RWPE2 (cell line): ENCODE measurements at places on chromosomes 7 and 10.

DNA sequence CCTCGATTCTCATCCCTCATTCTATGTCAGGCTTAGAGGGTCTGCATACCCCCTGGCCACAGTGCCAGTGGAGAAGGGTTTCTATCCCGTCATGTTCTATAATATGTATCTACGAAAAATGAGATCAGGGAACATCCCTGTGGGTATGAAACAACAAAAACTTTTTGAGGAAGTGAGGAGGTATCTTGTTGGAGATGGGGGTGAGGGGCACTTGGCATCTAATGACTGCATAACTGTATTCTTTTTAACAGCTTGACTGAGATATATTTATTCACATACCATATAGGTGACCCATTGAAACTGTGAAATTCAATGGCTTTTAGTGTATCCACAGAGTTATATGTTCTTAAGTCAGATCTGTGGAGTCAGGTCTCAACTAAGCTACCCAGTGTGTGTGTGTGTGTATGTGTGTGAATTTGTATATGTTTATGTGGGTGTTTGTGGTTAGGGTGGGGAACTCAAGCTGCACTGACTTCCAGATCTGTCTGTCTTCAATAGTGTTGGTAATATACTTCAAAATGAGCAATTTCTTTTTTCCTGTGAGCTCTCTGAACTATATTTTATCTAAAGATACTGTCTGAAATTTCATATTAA lies 528.9 kb downstream of the CNTNAP2 start:
- no peak for DNase-seq

DNA sequence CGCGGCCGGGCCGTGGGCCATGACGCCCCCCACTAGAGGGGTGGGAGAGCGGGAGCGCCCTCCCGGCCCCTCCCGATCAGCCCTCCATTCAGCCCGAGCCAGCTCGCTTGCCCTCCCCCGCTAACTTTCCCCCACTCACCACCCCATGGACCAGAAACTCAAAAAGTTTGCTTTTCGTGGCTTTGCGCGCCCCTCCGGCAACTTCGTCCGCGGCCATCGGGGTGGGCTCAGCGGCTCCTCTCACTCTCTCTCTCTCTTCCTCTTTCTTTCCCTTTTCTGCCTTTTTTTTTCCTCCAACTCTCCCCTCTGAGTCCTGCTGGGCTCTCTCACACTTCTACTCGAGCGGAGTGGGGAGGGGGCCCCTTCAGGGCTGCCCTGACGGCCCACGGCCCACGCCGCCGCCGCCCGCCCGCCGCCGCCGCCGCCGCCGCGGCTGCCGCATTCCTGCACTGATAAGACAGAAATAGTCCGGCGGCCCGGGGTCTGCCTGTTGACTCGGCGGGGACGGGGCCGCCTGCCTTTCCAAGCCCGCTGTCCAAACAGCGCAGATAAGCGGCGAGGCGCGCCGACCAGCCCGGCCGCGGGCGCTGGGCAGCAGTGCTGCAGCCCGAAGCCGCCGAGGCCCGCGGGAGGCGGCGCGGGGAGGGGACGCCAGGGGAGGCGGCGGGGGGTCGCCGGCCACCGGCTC lies at the start of gene SMARCD3:
SMARCD3 (minus strand) TSS at position 349 of the 688 bp plus-strand sequence; CDS start at position 217, 132 bp downstream.
- no peak for DNase-seq

GRCh38 chr7:76302347-76303201 lies at the start of gene HSPB1:
Gene HSPB1 (plus strand): TSS chr7:76302673. CDS start chr7:76302713, 40 bp downstream.
- DNase-seq = peak; percentile 87

DNA sequence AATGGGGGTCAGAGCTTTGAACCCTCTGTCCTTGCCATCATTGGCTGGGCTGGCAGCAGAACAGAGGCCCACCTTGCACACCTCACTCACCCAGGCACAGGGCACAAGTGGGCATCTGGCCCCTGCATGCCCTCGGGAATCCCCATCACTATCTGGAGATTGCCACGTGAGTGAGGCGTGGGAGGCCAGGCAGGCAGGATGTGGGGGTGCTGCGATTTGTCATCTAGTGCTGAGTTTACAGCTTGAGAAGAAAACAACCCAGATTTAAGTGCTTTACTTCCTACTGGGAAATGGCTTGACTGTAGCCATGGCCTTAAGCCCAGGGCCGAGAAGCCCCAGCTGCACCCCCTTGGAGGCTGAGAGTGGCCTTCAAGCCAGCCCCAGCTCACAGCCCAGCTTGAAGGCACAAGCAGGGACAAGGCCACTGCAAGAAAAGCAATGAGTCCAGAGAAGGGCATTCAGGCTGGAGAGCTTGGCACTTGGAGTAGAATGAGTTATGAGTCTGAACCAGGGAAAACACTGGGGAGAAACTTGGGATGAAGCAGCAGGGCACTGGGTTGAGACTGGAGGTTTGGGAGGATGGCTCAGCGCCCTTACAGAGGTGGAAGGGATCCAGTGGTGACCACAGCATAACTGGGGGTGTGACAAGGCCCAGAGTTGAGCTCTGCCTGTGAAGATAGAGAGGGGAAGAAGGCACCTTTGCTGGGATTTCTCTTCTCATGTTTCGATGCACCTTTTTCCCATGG lies 123.0 kb downstream of the CXCL12 start:
- DNase-seq = no peak

DNA sequence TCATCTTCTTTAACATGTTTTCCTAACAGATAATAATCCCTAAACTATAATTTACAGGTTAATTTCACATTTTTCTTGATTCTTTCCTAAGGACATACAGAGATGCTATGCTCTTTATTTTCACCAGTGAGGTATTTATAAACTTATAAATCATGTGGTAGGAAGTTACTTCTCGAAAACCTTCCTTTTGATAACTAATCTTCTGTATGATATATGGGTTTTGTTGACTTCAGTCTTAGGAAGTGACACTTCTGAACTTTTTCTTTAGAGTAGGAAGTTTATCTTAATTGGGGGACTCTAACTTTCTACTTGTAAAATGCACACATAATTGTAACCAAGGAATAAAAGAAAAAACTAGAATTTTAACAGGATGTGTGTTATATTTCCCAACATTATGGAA lies 9.8 kb upstream of the PNPLA8 start:
- DNase-seq = no peak

- no peak for DNase-seq
Measured at GRCh38 chr7:95322854-95323253, 1.5 kb downstream of the PON1 start.

GRCh38 chr7:32506266-32507054 lies 11.2 kb downstream of the AVL9 start:
- DNase-seq = no peak

GRCh38 chr7:126223729-126224128 lies 1029.0 kb downstream of the GRM8 start:
- no peak for DNase-seq

GRCh38 chr10:10831085-10831484 lies 186.6 kb upstream of the CELF2 start:
- peak; percentile 80 for DNase-seq

- no peak for DNase-seq
Measured at GRCh38 chr10:117370205-117370604, 5.0 kb downstream of the PDZD8 start.

DNA sequence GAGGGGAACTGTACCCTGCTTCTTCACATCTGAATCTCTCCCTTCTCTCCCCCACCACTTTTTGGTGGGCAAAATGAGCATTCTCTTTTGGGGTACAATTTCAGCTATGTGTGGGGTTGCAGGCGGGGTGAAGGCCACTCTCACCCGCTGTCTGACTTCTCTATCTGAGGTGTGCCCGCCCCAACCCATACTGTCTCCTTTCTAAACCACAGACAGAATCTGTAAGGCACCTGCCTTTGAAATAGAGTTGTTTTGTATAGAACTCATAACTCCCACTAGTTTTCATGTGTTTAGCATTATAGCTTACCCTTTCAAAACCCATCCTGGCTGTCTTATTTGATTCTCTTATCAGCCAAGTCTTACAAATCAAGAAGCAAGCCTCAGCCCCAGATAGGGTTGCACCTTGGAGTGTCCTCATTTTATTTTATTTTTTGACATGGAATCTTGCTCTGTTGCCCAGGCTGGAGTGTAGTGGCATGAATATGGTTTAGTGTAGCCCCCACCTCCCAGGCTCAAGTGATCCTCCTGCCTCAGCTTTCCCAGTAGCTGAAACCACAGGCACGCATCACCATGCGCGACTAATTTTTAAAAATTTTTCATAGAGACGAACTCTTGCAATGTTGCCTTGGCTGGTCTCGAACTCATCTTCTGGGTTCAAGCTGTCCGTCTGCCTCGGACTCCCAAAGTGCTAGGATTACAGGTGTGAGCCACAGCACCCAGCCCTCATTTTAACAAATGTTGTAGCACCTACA lies 11.9 kb downstream of the TSPAN14 start:
- DNase-seq = no peak

- DNase-seq = no peak
Measured at GRCh38 chr10:11509036-11509435, 102.4 kb downstream of the USP6NL start.

DNA sequence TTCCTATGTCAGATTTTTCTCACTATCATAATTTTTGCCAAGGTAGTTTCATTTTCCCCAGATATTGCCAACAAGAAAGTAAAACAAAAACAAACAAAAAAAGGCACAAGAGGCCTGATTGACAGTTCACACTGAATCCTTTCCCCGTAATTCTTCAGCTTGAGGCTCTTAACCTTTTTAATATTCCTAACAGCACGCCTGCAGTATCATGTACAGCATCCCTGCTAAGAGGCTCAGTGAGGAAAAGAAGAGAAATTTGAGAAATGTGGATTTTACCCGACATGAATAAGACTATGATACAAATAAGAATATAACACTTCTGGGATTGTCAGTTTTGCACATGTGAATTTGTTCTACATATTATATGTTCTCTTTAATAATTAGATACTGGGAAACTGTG lies 182.4 kb upstream of the CDK1 start:
- no peak for DNase-seq

DNA sequence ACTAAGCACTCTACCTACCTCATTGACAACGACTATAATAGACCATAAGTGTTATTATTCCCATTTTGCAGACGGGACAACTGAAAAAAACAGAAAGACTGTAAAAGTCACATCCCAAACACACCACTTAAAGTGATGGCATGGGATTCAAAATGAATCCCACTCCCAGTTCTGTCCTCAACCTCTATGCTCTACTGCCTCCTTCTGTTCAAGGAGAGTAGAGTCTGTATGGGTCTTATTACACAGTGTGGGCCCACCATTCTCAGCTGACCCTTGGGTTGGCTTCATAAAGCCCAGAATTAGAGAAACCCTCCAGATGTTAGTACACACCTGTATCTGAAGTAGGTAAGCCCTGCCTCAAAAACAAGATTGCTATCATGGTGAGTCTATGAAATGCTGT lies 102.2 kb downstream of the GRM8 start:
- no peak for DNase-seq

GRCh38 chr10:48609899-48610584 lies 5.2 kb upstream of the ARHGAP22 start:
- DNase-seq = no peak

GRCh38 chr7:93889261-93889660 lies 1.3 kb downstream of the TFPI2 start:
- no peak for DNase-seq

DNA sequence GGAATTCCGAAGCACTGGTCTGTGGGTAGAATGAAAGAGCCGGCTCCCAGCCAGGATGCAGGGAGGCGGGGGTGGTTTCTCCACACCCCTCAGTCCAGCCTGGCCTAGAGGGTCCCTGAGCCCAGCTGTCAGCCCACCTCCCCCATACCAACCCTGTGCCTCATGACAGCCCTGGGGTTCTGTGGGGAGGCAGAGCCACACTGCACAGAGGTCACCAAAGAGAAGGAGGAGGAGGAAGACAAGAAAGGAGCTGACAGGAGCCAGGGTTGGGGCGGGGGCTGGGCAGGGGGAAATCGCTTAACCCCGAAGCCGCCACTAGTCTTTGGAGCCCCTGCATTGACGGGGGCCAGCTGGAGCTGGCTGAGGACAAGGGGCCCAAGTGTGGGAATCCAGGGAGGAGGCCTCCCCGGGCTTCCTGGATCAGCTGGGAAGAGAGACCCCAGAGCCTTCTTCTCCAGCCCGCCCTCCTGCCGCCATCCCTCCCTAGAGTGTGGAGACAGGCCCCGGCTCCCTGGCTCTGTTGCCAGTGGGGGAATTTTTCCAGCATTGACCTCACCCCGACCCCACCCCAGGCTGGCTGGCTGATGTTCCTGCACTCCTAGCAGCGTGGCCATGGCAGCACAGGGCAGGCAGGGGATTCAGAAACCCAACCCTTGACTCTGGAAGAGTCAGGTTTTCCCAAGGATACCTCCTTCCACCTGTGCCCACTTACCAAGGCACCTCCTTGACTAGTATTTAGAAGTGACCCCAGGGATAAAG lies 32.5 kb downstream of the KAZALD1 start:
- DNase-seq = no peak

DNA sequence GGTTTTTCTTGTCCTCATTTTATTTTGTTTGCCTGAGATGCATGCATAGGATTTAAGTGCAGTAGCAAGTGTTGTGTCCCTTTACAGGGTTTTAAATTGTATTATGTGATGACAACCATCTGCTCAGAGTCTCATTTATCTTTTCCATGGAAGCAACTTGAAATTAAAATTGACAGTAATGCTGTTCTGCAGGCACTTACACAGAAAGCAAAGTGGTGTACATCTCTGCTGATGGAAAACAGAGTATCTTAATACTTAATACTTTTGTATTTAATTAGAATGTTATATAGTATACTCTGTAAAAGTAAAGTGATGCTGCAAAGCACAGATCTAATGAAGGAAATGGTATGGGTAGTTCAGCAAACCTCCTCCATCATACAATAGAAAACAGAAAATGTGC lies 482.9 kb downstream of the POM121L12 start:
- no peak for DNase-seq

DNA sequence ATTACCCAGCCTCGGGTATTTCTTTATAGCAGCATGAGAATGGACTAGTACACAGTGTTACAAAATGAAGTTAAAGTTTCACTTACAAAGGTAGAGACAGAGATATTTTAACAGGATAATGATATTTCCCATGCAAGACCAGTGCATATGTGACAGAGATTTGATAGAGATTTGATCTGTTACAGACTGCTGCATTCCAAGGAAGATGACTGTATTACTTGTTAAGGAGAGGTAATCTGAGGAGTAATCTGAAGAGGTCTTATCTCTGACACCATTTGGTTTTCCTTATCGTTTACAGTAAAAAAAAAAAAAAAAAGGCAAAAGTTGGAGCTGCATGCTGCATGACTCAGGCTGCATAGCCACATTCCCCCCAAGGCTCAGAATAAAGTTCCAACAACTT lies 289.6 kb downstream of the POM121L12 start:
- DNase-seq = no peak

- no peak for DNase-seq
Measured at GRCh38 chr7:105149827-105150226, 135.8 kb downstream of the KMT2E start.

DNA sequence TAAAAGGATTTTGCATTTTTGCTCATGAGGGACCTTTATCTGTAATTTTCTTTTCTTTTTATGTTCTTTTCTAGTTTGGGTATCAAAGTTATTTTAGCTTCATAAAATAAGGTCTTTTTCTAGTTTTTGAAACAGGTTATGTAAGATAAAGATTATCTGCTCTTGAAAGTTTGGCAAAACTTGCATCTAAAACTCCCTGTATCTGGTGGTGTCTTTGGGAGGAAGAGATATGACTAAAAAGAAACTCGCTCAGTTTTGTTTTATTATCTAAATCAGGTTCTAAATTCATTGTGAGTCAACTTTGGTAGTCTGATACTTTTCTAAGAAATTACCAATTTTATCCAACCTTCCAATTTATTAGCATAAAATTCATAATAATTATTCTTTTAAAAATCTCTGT lies 55.1 kb downstream of the VCL start:
- no peak for DNase-seq
